ENCODE measurements at places on chromosomes 1 and 21.
A peak's percentile ranks its signal among the peaks of the same experiment; 100 is the strongest.

DNA sequence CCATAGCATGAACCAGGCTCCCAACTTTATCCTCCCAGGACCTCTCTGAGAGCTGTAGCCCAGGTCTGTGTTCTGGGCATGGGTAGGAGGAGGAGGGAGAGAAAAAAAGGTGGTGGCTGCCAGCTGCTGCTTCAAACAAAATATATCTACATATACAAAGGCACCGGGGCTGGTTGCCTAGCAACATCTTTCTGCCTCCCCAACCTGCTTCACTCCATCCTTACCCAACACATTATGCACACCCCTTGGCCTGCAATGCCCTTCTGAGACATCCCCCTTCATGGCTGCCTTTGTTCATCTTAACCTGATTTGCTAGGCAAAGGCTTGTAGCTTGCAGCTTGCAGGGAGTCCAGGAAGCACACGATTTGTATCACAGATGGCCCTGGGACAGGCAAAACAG is 27.2 kb upstream of the ATP1A1 start:
- DNase-seq: no peak

- DNase-seq: peak; percentile 43
Measured at GRCh38 chr1:60581455-60582220, 500.7 kb upstream of the NFIA start.

- DNase-seq: no peak
Measured at GRCh38 chr1:114079596-114080190, 74.0 kb downstream of the SYT6 start.

- peak; percentile 29 for DNase-seq
Measured at GRCh38 chr21:26389971-26390641, 183.0 kb downstream of the CYYR1 start.

GRCh38 chr21:32921632-32922230 is 104.0 kb upstream of the OLIG2 start:
- DNase-seq: peak; percentile 46

DNA sequence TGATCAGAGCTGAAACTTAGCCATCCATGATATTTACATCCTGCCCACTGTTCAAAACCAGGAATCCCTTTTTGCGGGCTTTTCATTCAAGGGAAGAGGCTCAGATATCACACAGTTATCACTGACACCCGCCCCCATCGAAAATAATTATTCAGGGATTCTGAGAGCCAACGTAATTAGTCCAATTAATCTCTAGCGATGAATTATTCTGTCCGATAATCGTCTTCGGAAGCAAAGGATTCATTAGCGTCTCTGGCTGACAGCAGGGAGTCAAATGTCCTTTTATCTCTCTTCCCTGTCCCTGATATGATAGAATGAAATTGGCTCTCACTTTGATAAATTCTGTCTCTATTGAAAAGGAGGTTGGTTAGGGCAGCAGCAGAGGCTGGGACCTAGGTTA is 140.4 kb upstream of the IPO9 start:
- DNase-seq: no peak

DNA sequence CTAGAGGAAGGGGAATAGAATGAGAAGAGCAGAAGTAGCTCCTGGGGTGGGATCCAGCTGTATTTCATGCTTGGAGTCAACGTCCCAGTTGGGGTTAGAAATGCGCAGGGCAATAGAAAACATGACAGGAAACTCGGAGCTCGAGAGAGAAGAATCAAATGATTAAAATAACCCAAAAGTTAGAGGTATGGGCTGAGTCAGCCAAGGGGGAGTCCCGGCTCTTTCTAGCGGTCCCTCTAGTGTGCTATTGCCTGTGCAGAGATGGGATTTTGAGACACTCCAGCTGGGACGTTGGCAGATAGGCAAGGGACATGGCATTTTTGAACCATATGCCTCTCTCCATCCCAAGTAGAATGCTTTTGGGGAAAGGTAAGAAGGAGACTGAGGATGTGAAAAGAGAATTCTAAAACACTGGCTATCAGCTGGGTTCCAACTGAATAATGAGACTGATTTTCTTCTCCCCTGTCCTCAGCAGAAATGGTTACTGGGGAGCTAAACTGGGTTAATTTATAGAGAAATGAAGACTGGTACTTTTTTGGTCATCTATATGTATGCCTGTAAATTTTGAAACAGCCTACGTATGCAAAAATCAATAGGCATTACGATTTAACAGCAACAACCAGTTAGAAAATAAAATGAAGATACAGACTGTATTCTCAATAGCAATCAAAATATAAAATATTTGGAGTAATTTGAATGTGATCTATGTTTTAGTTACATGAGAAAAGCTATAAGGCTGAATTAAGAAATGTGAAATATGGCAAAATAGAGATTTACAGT is 7.0 kb upstream of the VPS26C start:
- DNase-seq: no peak

DNA sequence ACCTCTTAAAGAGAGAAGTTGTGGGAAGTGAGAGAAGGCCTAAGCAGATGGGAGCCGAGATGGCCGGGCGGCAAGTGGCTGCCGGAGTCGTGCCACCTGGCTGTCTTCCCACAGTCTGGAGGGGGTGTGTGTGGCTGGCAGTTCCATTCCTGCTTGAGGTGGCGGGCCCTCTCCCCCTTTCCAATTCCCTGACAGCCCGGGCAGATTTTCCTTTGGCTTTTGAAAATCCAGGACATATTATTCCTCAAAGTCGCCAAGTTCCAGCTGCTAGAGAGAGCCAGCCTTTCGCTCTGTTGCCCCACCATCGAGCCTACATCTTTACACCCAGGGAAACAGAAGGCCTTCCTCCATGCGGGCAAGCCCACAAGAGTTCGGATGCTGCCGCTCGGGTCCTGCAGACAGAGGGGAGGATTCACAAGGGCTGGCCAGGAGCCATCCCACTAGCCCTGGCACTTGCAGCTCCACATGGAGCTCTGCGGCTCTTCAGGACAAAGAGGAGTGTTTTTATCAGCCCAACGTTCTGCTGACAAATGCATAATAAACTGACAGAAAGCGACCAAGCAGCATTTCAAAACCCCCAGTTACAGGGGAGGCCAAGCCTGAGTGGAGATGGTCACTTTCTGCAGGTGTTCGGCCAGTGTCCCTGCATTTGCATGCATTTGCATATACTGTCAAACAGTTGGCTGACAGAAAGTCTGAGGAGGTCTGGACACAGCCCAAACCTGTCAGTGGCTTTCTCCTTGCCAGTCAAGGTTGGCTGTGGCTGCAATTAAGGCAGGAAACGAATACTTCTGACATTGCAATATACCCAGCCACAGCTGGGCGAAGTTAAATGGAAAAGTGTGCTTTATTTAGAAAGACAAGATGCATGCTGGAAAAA is 45.9 kb downstream of the OLIG1 start:
- peak; percentile 50 for DNase-seq

DNA sequence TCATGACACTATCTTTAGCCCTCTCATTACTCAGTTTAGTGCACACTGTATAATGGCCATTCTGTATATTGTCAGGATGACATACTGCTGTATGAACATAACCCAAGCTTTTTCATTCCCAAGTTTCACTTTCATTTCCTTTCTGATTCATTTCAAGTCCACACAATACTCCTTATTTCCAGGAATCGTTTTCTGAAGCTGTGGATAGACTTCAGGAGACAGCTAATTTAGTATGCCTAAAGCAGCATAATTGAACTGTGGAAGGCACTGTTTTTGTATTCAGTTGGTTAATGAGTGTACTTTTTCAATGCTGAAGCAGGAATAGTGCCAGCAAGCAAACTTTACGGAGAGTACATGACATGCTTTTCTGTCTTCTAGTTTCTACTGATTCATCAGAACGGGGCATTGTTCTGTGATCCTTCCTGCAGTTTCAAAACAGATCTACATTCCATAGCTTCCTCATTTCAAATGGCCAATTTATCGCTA is 578.5 kb upstream of the ZP4 start:
- peak; percentile 18 for DNase-seq

DNA sequence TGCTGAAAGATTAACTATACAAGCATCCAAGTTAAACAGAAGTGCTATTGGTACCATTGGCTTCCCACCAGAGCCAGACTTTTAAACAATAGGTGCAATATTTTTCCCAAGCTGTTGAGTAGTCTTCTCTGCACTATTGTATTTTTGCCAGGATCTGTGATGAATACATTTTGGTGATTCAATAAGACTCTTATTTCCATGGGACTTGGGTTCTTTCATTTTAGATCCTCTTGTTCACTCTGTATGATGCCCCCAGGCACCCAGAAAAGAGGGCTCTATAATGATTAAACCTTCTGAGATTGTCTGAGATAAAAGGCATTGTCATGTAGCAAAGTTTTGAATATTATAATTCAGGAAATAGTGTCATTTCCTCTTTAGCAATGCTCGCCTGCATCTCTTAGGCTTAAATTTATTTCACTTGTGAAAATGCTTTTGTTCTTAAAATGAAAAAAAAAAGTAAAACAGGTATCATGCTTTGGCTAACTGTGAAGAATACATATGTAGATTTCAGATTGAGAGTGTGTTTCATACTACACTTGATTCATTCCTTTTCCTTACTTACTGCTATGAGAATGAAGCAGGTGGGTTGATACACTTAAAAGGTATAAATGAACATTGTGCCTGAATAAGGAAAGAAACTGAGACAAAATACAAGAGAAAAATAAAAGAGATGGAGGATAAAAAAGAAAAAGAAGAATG is 275.0 kb downstream of the HMCN1 start:
- DNase-seq: no peak

GRCh38 chr1:17588048-17588871 is 48.8 kb downstream of the ARHGEF10L start:
- no peak for DNase-seq

DNA sequence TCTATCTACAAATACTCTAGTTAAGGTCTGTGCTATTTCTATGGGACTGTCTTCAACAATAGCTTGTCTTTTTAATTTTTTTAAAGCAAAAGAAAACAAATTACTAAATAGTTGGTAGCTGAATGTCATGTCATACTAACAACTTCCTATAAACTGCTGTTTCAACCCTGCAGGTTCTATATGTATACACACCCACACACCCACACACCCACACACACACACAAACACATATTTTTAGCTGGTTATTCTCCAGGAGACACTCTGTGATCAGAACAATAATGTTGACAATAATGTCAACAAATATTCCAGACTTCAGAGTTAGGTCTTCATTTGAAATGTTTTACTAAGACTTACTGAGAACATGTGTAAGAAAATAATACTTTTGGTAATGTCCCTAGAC is 66.7 kb downstream of the AK5 start:
- DNase-seq: peak; percentile 10

- no peak for DNase-seq
Measured at GRCh38 chr1:32465578-32465933, 684 bp downstream of the ZBTB8B start.

DNA sequence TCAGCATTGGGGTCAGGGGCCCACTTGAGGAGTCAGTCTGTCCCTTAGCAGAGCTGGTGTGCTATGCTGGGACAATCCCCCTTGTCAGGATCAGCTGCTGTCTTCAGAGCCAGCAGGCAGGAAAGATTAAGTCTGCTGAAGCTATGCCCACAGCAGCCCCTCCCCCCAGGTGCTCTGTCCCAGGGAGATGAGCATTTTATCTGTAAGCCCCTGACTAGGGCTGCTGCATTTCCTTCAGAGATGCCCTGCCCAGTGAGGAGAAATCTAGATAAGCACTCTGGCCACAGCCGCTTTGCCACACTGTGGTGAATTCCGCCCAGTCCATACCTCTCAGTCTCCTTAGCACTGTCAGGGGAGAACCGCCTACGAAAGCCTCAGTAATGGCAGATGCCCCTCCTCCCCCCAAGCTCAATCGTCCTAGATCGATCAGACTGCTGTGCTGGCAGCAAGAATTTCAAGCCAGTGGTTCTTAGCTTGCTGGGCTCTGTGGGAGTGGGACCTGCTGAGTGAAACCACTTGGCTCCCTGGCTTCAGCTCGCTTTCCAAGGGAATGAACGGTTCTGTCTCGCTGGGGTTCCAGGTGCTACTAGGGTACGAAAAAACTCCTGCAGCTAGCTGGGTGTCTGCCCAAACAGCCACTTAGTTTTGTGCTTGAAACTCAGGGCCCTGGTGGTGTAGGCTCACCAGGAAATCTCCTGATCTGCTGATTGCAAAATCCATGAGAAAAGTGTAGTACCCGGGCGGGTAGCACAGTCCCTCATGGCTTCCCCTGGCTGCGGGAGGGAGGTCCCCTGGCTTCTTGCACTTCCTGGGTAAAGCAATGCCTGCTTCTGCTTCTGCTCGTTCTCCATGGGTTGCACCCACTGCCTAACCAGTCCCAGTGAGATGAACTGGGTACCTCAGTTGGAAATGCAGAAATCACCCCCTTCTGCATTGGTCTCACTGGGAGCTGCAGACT is 25.1 kb upstream of the TP53BP2 start:
- DNase-seq: peak; percentile 46

DNA sequence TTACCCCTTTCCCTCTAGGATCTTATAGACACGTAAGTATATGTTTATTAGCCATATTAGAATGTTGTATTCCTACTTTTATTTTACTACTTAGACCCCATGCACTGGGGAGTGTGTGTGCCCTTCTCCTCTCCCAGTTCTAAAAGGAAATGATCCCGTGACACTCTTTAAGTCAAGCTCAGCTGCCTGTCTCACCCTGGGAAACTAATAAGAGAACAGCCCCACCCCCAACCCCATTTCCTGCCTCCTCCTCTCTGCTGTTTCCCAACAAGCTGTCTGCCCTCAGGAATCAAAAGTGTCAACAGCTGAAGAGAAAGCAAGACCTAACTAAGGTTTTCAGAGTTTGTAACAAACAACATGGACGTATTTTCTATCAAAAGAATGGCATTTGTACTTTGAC is 92.6 kb upstream of the VAV3 start:
- DNase-seq: no peak

DNA sequence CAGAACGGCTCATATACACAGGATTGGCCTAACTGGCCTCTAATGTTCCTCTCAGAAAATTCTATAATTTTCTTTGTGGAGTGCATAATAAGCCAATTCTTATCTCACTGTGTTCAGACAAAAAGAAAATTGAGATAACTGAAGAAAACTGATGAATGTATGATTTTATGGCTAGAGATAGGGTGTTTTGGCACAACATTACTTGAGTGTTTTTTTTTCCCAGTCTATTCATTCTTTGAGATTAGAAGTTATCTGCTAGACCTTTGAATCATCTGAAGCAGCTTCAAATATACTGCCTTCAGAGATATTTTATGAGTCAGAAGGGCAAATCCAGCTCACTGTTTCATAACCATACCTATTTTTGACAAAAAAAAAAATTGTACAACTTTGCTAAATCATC is 85.6 kb downstream of the VAV3 start:
- DNase-seq: no peak

GRCh38 chr21:15221799-15222386 is 157.1 kb upstream of the NRIP1 start:
- peak; percentile 35 for DNase-seq

DNA sequence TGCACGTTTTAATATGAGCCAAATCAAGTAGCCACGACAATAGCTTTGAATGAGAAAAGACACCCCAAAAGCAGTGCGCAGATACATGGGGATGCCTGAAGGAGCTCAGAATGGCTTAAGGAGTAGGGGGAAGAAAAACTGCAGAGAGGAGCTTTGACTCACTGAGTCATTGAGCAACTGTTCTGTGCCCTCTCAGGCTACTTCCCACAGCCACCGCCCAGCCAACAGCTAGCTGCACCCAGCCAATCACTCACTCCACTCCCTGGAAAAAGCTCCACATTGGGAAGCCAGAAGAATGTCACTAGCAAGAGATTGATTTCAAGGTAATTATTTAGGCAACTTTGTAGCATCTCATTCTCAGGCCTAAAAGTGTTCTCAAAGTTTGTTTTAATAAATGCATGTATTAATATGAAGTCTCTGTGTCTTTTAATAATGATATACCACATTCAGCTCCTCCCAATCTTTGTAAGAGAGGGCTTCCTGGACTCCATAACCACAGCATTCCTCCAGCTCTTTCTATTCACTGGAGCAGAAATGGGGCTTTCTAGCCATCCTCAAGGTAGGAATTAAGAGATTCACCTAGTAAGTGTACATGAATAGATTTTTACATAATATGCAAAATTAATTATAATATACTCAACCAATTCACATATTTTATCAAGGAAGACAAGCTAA is 16.8 kb downstream of the DUSP10 start:
- no peak for DNase-seq

Measured in common myeloid progenitor, CD34-positive (primary cell).